ENCODE measurements at places on chromosomes 11 and 22. TPM values are rescaled to one million over a fixed set of nuclear protein-coding genes. Genes with fewer than 3 reads are reported as not detected.

LINC01488 gene
- total RNA-seq = not detected

PACSIN3 gene
- 23.6 TPM for total RNA-seq

KCNQ1 gene
- total RNA-seq = not detected

DGCR6 gene
- 0.19 TPM for total RNA-seq

ST14 gene
- total RNA-seq = under 0.01 TPM

FERMT3 gene
- total RNA-seq = 9.6 TPM

FDXACB1 gene
- total RNA-seq = 2.0 TPM

NNMT gene
- 192 TPM for total RNA-seq

CDPF1 gene
- total RNA-seq = 9.9 TPM

APOBEC3H gene
- 1.1 TPM for total RNA-seq

CNIH2 gene
- 0.85 TPM for total RNA-seq

KCNJ11 gene
- total RNA-seq = under 0.01 TPM

KRTAP5-2 gene
- total RNA-seq = not detected

TECTA gene
- 0.85 TPM for total RNA-seq

SCGB1C1 gene
- total RNA-seq = not detected

CD3D gene
- not detected for total RNA-seq

TEX12 gene
- not detected for total RNA-seq

IFITM10 gene
- total RNA-seq = 2.8 TPM

OR10G6 gene
- total RNA-seq = not detected

C11orf86 gene
- total RNA-seq = not detected

OR5F1 gene
- not detected for total RNA-seq

B4GALNT4 gene
- 1.9 TPM for total RNA-seq

RFPL2 gene
- not detected for total RNA-seq

BACE1 gene
- 27.2 TPM for total RNA-seq

KCNE3 gene
- total RNA-seq = 3.4 TPM

OR52I1 gene
- not detected for total RNA-seq

TREH gene
- not detected for total RNA-seq

OR5M10 gene
- not detected for total RNA-seq

MMP8 gene
- total RNA-seq = not detected

SIDT2 gene
- total RNA-seq = 27.6 TPM

DENND5A gene
- 255 TPM for total RNA-seq

PRG3 gene
- not detected for total RNA-seq

POLA2 gene
- 16.9 TPM for total RNA-seq

RASGRP2 gene
- total RNA-seq = not detected

DRD4 gene
- not detected for total RNA-seq

LDLRAD3 gene
- total RNA-seq = 18.9 TPM

HTR3A gene
- not detected for total RNA-seq

TBX10 gene
- total RNA-seq = not detected
